ENCODE measurements at places on chromosomes 16 and 17.

GRCh38 chr16:56343661-56344517 lies 81.5 kb downstream of the AMFR start:
- DNase-seq = no peak

DNA sequence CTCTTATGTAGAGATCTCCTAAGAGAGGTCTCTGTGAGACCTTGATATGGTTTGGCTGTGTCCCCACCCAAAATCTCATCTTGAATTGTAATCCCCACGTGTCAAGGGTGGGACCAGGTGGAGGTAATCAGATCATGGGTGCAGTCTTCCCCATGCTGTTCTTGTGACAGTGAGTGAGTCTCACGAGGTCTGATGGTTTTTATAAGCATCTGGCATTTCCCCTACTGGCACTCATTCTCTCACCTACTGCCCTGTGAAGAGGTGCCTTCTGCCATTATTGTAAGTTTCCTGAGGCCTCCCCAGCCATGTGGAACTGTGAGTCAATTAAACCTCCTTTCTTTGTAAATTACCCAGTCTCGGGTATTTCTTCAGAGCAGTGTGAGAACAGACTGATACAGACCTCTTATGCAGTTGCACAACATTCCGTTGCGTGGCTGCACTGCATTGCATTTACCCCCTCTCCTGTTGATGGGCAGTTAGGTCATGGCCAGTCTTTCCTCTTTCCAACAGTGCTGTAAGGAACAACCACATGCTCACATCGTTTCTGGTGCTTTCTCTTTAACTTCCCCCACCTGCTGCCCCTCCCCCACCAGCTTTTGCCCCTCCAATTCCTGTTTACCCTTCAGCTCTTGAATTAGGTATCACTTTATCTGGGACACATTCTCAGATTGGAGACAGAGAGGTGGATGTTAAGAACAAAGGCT lies 43.6 kb upstream of the MED9 start:
- DNase-seq = no peak

DNA sequence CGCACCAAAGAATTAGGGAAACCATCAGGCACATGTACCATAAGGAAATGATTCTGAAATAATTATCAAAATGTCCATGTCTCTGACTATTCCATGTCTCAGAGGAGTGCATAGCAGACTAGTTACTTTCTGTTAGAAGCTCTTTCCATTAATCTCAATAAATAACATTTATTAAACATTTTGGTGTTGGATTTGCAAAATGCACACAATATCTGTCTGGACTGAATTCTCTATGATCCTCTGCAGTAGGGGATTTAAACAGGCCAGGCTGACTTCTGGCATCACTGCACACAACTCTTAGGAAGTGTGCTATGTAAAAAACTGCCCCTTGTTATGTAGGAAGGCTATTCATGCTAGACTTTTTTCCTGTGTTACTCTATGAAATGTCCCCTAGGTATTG lies 283.3 kb upstream of the CDH5 start:
- DNase-seq = no peak

GRCh38 chr16:17224350-17224749 lies 246.4 kb downstream of the XYLT1 start:
- DNase-seq = no peak

DNA sequence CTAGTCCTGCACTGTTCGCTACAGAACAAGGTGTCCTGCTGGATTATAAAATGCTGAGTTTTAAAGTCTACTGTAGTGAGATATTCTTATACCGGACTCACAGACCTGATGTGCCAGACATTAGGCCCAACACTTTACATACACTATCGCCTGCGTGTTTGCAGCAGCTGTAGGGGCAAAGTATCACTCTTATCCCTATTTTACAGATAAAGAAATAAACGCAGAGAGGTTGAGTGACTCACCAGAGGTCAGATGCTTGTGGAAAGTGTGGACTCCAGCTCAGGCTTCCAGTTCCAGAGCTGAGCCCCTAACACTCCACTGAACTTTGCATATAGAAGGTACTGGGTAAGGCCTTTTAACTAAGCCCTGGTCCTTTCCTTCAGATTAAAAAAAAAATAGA lies 47.4 kb downstream of the PLXDC1 start:
- DNase-seq = no peak
